Esophagus mucosa (tissue), 1 donor: ENCODE measurements at places on chromosomes 4 and X. TPM values are rescaled to one million over a fixed set of nuclear protein-coding genes. Genes with fewer than 3 reads are reported as not detected.

- no peak for ATAC-seq
These were observed 10.6 kb upstream of the PGRMC2 start for GRCh38 chr4:128298146-128298758.

DNA sequence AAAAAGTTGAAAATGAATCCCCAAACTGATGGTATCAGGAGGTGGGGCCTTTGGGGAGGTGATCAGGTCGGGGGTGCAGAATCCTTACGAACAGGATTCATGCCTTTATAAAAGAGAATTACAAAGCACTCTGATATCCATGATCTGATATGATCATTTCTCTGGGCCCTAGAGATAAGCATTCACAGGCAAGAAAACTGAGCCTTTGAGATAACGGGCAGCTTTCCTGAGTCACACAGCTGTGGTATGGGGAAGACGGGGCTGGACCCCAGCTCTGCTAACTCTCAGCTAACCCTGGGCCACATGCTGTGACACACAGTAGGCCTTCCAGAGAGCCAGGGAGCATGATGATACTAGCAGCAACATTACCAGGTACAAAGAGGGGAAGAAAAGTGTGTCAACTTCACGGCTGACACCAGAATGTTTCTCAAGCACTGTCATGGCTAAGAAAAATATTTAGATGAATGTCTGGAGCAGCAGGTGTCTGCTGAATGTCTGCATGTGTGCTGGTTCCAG is 85.1 kb downstream of the SLC2A9 start:
- ATAC-seq, result no peak

GRCh38 chrX:10747975-10748374 is 127.6 kb upstream of the MID1 start:
- ATAC-seq, result no peak

DNA sequence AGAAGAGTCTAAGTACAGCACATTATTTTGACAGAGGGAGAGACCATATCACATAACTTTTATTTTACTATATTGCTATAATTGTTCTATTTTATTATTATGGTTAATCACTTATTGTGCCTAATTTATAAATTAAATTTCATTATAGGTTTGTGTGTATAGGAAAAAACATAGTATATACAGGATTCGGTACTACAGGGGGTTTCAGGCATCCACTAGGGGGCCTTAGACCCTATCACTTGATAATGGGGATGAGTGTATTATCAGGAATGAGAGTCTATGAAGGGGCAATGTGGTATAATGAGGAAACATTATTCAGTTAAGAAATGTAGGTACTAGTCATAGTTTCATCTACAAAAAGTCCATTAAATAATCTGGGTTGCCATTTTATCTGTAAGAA is 833.1 kb downstream of the C4orf33 start:
- no peak for ATAC-seq

- ATAC-seq, result no peak
These were observed 737.6 kb downstream of the TRIML1 start for GRCh38 chr4:188876881-188877280.

- no peak for ATAC-seq
These were observed 34.2 kb upstream of the SH3D19 start for GRCh38 chr4:151359576-151359975.

- ATAC-seq, result no peak
These were observed 58.8 kb upstream of the ENPEP start for GRCh38 chr4:110417136-110417535.

DNA sequence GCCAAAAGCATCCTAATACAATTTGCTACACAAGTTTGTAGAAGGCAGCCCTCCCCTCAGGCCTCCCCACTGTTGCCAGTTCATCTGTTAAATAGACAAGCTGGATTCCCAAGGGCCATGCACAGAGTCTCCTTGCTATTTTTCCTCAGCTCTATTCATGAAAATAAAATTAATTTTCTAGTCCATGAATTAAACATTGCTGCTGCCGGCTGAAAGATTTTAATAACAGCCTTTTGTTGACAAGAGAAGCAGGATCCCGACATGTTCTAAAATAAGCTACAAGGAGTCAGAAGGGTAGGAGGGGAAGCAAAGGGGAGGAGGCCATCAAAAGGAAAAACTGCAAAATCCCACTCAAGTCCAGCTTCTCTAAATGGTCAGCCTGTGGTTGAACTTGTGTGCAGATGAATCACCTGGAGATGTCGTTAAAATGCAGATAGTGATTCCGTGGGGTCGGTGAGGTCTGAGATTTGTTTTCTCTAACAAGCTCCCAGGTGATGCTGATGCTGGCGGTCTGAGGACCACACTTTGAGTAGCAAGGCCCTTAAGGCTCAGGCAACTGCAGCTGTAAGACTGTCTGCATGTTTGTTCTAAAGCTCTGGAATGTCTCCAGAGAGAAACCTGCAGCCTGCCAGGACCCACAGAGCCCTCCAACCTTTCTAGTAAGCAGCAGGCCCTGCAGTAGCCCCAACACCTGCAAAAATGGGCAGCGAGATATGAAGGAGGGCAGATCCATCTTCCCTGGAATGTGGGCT is 9.4 kb downstream of the SCD5 start:
- ATAC-seq, result no peak

- ATAC-seq, result no peak
These were observed 202.8 kb upstream of the SMIM31 start for GRCh38 chr4:164550989-164551712.

DNA sequence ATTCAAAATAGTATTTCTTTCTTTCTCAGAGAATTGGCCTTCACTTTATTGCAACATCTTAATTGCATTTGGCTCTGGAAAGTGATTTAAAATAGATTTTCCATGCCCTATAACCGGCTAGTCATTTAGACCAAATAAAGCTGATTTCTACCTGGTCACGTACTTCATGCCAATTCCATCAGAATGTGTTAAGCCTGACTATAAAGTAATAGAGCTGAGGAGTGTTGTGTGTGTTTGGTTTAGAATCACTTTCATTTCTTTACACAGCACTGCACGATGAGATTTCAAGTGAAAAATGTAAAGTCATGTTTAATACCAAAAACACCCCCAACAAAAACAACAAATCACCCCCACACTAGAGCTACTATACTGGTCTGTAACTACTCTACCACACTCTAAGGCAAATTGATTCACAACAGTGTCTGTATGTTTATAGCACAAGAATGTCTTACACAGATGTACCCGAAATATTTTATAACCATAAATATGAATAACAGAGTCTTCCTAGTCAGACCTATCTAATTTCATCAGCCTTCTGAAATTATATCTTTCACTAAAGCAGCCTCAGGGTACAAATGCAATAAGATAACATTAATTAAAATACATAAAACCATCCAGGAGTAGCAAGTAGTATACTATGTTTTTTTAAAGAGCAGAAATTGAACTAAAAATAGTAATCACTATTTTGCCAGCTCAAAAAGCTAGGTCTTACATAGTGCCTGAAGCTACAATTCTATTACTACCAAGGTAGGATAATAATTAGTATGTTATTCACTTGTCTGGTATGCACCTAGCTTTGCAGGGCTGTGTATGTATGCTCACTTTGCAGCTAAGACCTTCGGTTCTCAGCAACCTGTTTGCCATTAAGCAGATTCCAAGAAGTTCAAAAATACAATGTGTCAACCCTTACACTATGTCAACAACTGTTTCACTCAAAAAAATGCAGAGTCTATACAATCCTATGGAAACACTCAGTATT is 28.4 kb downstream of the APBB2 start:
- peak; percentile 60 for ATAC-seq

- no peak for ATAC-seq
These were observed 29.7 kb downstream of the PPP1R2C start for GRCh38 chrX:42748067-42748850.

- peak; percentile 18 for ATAC-seq
These were observed 6.8 kb upstream of the VSIG4 start for GRCh38 chrX:66046612-66047235.

DNA sequence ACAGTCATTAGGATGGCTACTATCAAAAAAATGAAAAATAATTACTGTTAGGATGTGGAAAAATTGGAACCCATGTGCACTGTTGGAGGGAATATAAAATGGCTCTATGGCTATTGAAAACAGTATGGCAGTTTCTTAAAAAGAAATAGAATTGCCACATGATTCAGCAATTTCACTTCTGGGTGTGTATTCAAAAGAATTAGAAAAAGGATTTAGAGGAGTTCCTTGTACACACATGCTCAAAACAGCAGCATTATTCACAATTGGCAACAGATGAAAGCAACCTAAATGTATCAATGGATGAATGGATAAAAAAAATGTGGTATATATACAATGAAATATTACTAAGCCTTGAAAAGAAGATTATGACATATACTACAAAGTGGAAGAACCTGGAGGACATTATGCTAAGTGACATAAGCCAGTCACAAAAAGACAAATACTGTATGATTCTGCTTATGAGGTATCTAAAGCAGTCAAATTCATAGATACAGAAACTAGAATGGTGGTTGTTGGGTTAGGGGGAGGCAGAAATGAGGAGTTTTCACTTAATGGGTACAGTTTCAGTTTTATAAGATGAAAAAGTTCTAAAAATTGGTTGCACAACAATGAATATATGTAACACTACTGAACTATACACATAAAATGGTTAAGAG is 123.2 kb downstream of the ELOVL6 start:
- ATAC-seq, result peak; percentile 95

DNA sequence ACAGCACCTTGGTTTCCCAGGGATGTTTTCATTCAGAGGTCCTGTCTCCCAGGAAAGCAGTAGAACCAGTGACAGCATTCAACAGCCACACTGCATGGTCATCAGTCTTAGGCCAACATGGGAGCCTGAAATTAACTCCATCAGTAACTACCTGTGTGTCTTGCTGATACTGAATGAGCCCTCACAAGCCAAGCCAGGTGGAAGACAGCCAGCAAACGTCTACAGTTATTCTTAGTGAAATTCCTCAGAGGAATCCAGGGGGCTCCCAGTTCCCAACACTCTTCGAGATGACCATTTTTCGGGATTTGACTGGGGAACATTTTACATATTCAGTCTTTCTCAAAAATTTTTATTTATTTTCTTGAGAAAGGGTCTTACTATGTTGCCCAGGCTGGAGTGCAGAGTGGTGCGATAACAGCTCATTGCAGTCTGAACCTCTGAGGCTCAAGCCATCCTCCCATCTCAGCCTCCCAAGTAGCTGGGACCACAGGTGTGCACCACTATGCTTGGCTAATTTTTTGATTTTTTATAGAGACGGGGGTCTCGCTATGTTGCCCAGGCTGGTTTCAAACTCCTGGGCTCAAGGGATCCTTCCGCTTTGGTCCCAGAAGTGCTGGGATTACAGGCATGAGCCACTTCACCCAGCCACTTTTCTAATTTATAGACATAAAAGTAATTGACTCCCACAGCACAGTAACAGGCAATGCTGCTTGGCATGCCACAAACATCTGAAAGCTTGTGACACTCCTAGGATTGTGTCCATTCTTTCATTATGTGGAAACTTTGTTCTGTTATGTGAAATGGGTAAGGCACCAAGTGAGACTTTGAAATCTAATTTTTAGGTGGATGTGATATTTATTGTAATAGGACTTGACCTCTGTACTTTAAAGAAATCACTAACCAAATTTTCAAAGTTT is 116.9 kb downstream of the SOWAHB start:
- ATAC-seq, result no peak

DNA sequence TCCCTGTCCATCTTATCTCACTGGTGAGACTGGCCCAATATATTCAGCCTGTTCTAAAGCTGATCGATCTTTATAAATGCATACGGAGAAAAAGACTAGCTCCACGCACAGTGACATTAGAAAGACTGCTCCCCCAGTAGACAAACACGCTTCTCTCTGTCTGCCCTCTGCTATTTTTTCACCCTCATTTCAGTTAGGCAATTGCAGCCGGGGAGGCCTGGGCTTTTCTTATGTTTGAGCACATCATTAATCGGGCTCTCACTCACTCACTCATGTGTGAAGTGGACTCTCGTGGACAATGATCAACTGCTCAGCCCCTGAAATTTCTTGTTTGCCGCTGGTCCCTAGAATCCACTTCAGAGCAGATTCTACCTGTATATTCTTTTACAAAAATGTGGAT is 824.7 kb upstream of the TENM3 start:
- no peak for ATAC-seq

The ARHGAP24 gene
- 6.1 TPM for total RNA-seq

The FAM184B gene
- 0.16 TPM for total RNA-seq

The TMSB15C gene
- 0.12 TPM for total RNA-seq

The MCF2 gene
- total RNA-seq, result not detected

The VGLL1 gene
- total RNA-seq, result 0.36 TPM

The FAM236C gene
- not detected for total RNA-seq

The FAM156B gene
- 5.7 TPM for total RNA-seq

The DUX4 gene
- total RNA-seq, result 0.56 TPM

The MAGEB1 gene
- total RNA-seq, result not detected

The CORIN gene
- 0.88 TPM for total RNA-seq

The GRIA3 gene
- total RNA-seq, result 0.36 TPM
